ENCODE measurements at places on chromosomes 16 and 17.

GRCh38 chr17:2901582-2901981, 105.3 kb downstream of the RAP1GAP2 start:
- no peak for DNase-seq

DNA sequence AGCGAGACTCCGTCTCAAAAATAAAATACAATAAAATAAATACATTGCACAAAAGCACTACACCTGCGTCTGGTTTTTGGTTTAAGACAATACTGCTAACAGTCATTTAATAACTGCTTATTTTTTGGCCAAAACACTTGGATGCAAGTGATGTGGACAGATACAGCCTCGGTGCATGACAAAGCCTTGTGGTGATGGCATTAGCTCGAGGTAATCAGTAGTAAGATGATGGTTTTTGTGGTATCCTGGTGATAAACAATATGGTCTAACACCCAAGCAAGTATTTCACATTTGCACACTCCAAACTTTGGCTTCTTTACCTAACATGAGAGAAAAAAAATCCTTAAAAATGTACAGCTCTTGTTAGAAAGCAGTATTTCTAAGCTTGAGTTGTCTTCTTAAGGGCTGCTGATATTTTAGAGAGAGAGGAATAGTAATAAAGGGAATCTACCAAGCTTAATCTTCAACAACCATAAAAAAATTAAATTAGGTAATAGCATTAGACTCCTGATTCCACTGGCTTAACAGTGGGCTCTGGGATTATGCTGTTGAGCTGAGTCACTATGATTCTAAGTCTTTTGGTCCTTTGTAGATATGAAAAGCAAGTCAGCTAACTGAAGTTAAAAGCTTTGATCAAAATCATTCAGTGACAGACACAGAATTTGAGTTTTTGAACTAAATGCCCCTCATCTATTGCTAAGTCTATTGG, 111.1 kb downstream of the VPS53 start:
- DNase-seq = no peak

DNA sequence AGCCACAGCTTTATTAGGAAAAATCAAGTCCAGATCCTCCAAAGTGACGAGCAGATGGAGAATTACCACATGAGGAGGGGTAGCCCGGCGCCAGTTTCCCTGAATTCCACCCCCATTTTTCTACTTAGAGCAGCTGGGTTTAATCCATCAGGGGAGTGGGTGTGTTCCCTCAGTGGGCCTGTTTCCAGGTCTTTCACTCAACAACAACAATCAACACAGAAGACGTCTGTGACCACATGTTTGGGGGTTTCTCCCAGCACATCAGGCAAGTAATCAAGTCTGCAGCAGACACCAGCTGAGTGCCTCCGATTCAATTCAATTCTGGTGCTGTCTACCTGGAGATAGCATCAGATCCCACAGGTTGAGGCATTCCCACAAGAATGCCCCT, 6.8 kb downstream of the SLC6A2 start:
- DNase-seq = no peak

DNA sequence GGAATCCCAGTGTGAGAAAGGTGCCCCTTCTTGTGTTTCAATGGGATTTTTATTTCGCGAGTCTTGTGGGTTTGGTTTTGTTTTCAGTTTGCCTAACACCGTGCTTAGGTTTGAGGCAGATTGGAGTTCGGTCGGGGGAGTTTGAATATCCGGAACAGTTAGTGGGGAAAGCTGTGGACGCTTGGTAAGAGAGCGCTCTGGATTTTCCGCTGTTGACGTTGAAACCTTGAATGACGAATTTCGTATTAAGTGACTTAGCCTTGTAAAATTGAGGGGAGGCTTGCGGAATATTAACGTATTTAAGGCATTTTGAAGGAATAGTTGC, 567 bp downstream of the UBB start:
- no peak for DNase-seq

DNA sequence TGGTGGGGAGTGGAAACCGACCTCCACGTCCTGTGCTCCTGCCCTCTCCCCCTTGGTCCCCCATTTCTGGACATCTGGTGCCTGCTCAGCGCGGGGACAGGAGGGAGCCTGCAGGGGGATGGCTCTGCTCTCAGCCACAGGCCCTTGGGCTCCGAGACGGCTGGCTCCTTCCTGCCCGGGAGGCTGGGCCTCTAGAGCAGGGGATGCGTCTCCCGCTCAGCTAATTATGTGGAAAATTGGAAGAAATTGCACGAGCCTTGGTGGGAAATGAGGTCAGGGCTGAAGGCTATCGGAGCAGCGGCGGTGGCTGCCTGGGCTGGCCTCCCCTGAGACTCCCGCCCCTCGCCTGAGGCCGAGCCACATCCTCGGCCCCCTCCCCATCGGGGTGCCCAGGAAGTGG, 154.6 kb upstream of the CIBAR2 start:
- no peak for DNase-seq

GRCh38 chr17:63635787-63636186, 13.6 kb downstream of the MAP3K3 start:
- no peak for DNase-seq

GRCh38 chr17:17408236-17408794, 68.5 kb upstream of the MED9 start:
- DNase-seq = no peak

- DNase-seq = no peak
Measured at GRCh38 chr16:74846714-74847113, 72.1 kb upstream of the FA2H start.

DNA sequence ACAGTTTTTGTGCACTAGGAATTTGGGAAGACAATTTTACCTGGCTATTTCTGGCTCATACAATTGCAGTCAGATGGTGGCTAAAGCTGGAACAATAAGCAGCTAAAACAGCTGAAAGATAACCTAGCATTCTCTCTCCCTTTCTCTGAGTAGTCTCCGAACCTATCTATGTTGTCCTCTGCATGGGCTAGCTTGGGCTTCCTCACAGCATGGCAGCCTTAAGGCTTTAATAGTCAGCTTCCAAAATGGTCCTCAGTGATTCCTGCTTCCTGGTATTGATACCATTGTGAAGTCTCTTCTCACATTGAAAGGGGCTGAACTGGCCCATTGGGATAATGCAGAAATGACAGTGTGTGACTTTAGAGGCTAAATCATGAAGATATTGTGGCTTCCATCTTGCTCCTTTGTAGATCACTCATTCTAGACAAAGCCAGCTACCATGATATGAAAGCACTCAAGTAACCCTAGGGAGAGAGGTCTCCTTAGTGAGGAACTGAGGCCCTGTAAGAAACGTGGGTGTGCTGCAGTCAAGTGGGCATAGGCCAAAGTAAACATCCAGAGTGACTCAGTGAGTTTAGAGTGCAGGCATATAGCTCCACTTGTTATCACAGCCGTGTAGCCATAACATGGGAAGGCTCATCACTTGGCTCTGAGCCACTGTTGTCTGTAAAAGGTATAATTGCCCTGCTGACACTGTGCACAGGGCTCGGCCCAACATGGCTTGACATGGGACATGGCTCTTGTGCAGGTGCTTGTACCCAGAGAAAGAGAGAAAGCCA, 5.5 kb upstream of the VKORC1 start:
- no peak for DNase-seq

DNA sequence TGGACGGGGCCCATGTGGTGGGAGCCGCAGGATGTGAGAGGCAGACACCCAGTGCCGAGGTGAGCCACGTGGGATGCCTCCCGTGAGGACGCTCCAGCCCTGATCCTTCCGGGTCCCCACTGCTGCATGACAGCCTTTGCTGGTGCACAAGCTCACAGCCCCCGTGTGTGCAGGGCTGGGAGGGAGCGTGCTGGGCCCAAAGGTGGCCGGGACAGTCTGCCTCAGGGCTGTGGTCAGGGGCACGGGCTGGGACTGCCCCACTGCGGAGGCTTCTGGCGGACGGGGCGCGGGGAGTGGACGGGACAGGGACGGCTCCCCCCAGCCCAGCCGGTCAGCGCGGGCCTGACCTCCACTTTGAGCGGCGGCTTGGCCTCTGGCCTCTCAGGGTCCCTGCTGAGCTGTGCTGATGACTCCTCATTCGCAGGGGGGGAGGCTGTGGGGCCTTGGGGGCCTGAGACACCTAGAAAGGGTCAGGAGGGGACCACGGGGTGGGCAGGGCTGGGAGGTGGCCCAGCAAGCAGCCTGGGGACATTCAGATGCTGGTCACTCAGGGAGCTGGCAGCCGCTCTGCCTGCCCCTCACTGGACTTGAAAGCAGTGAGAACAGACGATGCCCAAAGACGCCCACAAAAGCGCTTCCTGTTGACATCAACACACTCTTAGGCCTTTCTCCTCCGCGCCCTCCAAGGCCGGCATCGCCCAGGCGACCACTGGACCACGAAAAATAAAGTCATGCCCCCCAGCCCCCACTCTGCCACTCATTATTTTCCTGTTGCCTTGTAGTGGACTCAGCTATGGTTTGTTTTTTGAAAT, 9.3 kb upstream of the METRNL start:
- no peak for DNase-seq

DNA sequence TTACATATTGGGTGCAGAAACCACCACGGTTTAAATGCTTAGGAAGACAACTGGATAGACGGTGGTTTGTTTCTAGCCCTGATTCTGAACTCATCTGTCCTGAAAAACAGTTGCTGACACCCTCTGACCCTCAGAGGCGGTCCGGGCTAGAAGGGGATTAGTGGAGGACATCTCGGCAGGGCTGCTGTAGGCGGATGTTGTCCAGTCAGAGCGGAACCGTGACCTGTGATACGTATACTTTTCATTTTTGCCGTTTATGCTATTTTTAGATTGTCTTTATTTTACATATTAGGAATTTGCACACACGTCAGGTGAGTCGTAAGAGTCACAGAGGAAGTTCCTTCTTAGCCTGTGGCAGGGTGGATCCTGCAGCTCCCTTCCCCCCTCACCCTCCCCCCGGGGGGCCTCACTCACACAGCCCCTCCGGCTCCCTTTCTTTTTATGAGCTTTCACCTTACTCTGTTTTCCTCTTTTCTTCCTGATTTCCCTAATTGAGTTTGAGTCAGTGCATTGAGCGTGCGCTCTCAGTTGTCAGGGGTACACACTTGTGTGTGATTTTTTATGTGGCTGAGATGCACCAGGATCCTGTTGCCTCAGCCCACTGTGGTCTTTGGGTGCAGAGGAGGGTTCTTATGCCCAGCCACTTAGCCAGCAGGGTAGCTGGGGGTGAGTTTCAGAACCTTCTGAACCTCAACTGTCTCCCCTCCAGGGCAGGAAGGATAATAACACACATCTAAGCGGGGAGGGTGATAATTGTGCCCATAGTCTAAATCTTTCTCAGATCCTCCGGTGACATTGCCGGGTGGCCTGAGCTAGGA, 211.1 kb upstream of the CHMP6 start:
- DNase-seq = no peak

GRCh38 chr17:30969989-30970830, 629 bp upstream of the RNF135 start:
- no peak for DNase-seq

GRCh38 chr17:44331249-44331760, 6.7 kb upstream of the SLC25A39 start:
- DNase-seq = peak; percentile 60

GRCh38 chr16:24953721-24954120, 61.4 kb downstream of the ARHGAP17 start:
- no peak for DNase-seq

DNA sequence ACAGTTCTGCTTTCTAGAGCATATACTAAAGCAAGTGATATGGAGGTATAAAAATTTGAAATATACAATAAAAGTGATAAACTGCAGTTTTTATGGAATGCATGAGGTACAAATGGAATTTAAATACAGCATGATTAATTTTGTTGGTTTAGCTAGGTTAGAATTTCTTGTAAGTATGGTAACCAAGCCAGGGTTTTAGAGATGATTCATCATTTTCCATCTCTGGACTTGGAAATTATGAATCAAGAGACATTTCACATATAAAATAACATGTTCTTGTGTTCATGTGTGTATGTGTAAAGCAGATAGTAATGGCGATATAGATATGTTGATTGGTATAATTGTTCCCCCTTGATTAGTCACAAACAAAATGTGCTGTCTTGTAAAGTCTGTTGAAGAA, 1219.8 kb downstream of the CDH8 start:
- DNase-seq = no peak

DNA sequence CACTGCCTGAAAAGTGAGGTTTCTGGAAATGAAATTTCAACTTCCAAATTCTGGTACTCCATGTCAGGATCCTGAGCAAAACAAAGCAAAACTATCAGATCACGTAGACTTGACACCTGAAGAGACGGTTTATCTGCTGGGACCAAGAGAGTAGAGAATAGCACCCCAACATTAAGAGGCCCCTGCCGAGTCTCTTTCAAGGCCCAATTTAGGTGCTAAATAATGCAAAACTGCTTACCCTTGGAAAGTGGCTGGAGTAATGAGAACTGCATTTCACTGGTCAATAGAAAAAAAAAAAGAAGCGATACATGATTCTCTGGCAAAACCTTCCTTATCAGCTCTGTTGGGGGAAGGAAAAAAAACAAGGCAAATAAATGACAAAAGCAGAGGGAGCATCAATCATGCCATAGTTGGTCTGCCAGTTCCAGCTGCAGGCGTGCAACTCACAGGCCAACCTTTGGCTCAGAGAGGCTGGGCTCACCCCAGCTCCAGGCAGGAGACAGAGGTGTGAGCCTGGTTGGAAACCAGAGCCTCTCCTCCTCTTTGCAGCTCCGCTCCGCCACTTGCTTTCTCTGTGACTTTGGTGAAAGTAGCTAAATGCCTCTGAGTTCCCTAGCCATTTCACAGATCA, 595.2 kb downstream of the TOX3 start:
- no peak for DNase-seq

- no peak for DNase-seq
Measured at GRCh38 chr17:79543531-79543930, 67.3 kb downstream of the RBFOX3 start.

Data from activated naive CD4-positive, alpha-beta T cell treated with anti-CD3 and anti-CD28 coated beads, Interleukin-2, amount 50 U/mL, for 16 hours (primary cell).